GM18507 (cell line): ENCODE measurements at places on chromosomes 12 and 14.

- DNase-seq: no peak
Observed at GRCh38 chr14:26414926-26415325, 182.9 kb downstream of the NOVA1 start.

GRCh38 chr12:124655048-124655697 lies 87.8 kb upstream of the NCOR2 start:
- no peak for DNase-seq

DNA sequence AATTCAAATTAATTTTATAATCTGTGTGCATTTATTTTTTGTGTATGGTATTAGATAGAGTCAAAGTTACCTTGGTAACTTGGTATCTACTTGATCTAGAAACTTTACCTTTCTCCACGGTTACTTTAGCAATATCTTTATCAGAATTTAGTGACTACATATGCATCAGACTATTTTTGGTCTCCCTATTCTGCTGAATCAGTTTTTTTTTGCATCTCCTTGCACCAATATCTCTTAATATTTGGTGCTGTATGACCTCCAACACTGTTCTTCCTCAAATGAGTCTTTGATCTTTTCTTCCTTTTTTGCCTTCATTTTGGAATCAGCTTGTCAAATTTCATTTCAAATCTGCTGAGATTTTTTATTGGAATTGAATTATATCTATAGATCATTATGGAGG lies 828.2 kb upstream of the FOXG1 start:
- no peak for DNase-seq

GRCh38 chr12:98893675-98894411 lies 248.8 kb downstream of the APAF1 start:
- no peak for DNase-seq

GRCh38 chr14:32620724-32621123 lies 291.6 kb downstream of the AKAP6 start:
- DNase-seq: no peak

DNA sequence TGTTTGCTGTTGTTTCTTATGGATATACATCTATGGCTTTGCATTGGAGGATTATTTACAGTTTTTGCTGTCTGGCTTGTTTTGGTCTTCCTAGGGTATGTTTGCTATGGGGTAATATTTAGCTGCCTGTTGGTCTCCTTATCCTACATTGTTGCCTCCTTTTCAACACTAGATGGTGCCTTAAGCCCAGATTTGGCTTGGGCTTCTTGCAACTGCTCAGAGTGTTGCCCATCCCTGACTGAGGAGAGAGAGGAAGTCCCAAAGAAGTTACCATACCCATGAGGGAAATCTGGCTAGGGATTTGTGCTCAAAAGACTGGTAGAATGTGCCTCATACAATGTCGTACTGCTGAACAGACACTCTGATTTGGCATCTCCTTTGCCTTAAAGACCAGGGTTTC lies 94.6 kb upstream of the MUCL1 start:
- DNase-seq: no peak

- DNase-seq: peak; percentile 35
Observed at GRCh38 chr14:70416725-70417349, at the start of gene SYNJ2BP. SYNJ2BP (minus strand) TSS chr14:70417090; CDS start chr14:70416963, 127 bp downstream.

- DNase-seq: no peak
Observed at GRCh38 chr12:116002890-116003536, 274.5 kb downstream of the MED13L start.

- no peak for DNase-seq
Observed at GRCh38 chr12:14239350-14239934, 126.0 kb upstream of the ATF7IP start.

DNA sequence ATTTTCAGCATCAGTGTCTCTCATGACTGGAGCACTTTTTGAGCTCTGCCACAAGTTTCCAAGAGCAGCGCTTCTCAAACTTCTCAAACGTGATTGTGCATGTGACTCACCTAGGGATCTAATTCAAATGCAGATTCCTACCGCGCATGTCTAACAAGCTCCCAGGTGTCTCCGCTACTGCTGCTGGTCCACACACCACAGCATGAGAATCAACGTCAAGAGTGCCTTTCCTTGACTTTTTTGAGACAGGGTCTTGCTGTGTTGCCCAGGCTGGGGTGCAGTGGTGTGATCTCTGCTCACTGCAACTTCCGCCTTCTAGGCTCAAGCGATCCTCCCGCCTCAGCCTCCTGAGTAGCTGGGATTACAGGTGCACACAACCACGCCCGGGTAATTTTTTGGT lies 22.4 kb downstream of the GLRX5 start:
- DNase-seq: no peak

DNA sequence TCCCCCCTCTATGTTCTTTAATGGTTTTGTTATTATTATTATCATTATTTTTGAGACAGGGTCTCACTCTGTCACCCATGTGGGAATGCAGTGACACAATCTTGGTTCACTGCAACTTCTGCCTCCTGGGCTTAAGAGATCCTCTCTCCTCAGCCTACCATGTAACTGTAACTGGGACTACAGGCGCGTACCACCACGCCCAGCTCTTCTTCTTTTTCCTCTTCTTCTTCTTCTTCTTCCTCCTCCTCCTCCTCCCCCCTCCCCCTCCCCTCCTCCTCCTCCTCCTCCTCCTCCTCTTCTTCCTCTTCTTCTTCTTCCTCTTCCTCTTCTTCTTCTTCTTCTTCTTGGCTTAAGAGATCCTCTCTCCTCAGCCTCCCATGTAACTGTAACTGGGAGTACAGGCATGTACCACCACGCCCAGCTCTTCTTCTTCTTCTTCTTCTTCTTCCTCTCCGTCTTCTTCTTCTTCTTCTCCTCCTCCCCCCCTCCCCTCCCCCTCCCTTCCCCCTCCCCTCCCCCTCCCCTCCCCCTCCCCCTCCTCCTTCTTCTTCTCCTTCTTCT lies 5.4 kb upstream of the KRT7 start:
- DNase-seq: no peak

GRCh38 chr14:94465042-94465441 lies 11.0 kb downstream of the SERPINA9 start:
- DNase-seq: no peak

- DNase-seq: no peak
Observed at GRCh38 chr14:78997811-78998210, 827.6 kb downstream of the NRXN3 start.

GRCh38 chr14:97832776-97833175 lies 1035.6 kb downstream of the VRK1 start:
- no peak for DNase-seq

DNA sequence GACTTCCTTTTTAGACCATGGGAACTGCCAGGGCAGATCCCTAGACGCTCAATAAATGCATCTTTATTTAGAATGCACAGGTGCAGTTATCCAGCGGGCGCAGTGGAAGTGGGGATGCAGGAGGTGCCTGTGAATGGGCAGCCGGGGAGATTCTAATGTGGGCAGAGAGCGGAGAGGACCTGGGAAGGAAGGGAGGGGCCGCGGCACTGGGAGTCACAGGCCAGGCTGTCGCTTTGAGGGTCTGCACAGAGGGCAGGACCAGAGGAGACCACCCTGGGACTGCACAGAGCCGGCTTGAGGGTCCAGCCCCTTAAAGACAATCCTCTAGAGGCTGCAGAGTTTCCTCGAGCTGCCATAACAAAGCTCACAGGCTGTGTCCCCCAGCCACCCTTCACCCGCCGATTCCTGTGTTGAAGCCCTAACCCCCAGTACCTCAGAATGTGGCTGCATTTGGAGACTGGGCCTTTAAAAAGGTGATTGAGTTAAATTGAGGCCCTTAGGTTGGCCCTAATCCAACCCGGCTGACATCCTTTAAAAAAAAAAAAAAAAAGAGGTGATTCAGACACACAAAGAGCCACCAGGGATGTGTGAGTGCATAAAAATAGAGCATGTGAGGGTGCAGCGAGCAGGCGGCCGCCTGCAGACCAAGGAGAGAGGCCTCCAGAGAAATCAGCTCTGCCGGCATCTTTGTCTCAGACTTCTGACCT lies 44.4 kb upstream of the PPP2R5C start:
- DNase-seq: no peak

DNA sequence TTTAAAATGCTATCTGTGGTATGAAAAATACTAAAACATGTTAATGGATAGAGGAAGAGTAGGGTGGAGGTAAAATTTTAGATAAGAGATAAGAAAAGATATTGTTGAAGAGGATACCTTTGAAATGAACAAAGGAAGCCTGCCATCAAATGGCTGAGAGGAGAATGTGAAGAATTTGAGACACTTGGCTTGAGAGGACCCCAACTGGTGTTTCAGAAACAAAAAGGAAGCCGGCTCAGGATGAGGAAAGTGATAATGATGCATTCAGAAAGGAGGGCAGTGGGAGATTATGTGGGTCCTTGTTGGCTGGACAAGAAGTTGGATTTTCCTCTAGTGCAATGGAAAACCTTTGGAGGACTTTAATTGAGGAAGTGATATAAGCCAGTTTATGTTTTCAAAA lies 264.4 kb downstream of the DUSP6 start:
- DNase-seq: no peak

DNA sequence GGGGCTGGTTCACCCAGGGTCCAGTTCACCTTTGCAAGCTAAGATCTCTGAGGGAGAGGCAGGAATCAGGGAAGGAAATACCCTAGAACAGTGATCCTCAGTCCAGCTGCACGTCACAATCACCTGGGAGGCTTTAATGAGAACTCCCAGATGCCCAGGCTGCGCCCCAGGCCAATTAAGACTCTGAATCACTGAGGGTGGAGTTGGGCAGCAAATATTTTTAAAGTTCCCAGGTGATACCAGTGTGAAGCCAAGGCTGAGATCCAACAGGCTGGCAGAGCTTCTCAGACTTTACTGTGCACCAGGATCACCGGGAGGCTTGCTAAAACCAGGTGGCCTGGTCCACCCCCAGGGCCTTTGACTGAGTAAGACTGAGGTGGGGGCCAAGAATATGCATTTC lies 23.8 kb downstream of the MYL2 start:
- no peak for DNase-seq

DNA sequence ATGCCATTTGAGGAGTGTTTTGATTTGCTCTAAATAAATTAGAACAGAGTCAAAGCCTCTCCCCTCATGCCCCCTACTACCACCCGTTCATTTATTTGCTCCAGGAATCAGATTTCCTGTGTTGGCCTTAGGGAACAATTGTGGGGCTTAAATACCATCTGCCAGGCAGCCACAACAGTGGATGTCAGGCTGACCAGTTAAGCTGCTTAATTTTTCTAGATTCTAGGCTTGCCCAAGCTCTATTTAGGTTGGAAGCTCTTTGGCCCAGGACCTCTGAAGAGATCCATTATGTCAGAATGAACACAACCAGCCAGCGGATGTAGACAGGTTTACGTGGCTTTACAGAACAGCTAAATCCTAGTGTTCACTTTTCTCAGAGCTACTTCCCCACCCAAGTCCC lies 1.0 kb upstream of the TIMELESS start:
- no peak for DNase-seq

GRCh38 chr14:68039593-68039992 lies 220.0 kb downstream of the RAD51B start:
- no peak for DNase-seq

DNA sequence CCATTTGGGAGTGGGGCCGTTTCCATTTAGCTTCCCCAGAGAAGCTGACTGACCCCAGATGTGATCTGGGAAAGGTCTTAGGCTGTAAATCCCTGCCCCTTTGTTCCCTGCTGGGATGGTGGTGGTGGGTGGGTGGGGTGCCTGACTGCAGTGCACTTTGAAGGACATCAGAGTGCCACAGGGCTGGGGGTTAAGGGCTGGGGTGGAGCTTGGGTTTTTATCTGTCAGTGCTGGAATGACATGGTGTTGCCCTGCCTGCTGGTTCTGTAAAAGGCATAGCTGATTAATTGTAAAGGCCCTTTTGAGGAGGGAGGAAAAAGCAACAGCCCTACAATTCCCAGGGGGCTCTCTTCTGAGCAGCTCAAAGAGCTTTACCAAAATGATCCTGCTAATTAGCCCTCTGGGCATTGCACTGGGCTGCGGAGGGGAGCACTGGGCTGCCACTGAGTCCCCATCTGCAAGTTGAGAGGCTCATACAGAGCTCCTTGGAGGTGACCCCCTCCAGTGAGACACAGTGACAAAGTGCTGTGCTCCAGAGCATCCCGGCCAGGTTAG lies 21.1 kb downstream of the PLEKHG3 start:
- DNase-seq: no peak

GRCh38 chr12:91877456-91878235 lies 268.0 kb downstream of the BTG1 start:
- no peak for DNase-seq

- no peak for DNase-seq
Observed at GRCh38 chr12:66036317-66036716, 94.2 kb downstream of the LLPH start.

DNA sequence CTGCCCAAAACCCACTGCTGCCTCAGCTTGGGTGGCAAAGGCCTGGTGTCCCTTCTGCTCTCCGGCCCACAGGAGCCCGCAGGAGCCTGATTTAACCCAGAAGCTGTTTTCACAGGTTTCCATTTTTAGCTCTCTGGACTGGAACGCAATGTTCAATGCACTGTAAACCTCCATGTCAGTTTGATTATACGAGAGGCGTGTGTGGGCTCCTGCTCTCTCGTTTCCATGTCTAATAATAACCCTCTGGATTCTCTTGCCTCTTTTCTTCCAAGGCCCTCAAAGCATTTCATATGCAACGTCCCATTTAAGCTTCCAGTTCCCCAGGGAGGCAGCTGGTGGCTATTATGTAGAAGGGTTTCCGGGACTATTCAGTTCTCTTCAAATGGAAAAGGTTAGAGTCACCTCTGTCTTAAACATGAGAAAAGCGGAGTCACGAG lies 161.1 kb downstream of the SUDS3 start:
- DNase-seq: no peak

DNA sequence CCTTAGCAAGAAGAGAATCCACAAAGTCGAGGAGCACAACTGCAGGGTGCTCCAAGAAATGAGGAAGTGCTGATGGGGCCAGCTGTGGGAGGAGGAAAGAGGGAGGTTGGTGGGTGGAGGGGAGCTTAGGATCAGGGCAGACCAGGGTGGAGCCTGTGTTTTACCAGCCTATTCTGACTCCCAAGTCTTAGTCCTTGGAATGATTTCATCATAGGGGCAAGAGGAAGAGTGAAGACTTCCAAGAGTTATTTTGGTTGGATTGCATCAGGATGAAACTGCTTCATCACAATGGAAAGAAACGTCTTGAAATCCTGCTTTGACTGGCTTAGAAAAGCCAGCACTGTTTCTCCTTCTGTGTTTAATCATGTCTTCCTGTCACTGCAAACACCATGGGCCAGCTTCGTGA lies 194.0 kb downstream of the DPF3 start:
- no peak for DNase-seq

- DNase-seq: no peak
Observed at GRCh38 chr12:58249610-58250009, 308.2 kb downstream of the ATP23 start.
